CD4-positive, alpha-beta memory T cell (primary cell): ENCODE measurements at places on chromosomes 6 and 20. TPM values are rescaled to one million over a fixed set of nuclear protein-coding genes. Genes with fewer than 3 reads are reported as not detected.

The HSF2 gene
- 15.8 TPM for polyA plus RNA-seq

The ACAT2 gene
- polyA plus RNA-seq = 53.2 TPM

GRCh38 chr6:39760226-39760952, 31.8 kb upstream of the DAAM2 start:
- DNase-seq = no peak

GRCh38 chr6:47334334-47334733, 24.6 kb upstream of the TNFRSF21 start:
- no peak for DNase-seq

DNA sequence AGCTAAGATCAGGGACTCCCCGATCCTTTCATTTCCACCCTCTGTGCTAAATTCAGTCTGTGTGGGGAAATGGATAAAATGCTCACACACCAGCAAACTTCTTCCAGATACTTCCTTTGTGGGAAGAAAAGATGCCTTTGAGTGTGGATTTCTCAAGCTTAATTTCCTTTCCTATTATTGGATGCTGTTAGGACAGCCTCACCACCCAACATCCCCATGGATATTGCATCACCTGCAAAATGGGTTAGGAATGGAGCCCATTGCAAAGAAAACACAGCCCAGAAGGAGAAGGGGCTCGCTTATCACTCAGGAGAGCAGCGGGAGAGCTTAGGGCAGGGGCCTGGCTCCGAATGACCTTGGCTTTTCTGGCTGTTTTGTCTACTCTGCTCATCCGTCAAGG, 272.2 kb downstream of the CDC5L start:
- no peak for DNase-seq

- no peak for DNase-seq
Measured at GRCh38 chr20:64099086-64099786, 8.1 kb downstream of the NPBWR2 start.

DNA sequence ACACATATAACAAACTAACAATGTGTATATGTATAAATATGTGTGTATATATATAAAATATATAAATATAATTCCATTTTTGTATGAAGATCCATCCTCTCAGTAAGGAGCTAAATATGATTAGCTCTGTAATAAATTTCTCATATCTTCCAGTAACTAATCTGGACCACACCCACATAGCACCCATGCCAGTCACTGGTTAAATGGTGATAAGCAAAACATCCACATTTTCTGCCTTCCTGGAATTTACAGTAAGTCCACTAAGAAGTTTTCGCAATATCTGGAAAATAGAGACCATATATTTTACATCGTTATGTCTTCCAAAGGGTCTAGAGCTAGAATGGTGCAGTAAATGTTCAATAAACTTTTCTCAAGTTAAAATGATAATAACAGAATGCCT, 151.5 kb upstream of the STMND1 start:
- DNase-seq = no peak

DNA sequence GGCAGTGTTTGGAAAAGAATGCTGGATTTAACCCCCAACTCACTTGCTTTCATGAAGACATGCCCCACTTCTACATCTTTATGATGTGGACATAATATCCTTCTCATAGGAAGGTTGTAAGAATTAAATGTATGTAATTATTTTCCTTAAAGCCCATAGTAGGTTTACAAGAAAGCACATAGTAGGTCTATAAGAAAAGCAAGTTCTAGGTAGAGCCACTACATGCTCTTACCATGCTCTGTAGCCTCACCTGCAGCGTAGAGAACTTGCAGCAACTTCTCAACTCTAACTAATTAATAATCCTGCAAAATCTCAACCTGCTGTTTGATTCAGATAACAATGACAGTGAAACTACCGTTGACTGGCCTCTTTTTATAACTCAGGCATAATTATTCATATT, 288.4 kb downstream of the TSHZ2 start:
- DNase-seq = no peak
